Stimulated activated CD8-positive, alpha-beta memory T cell treated with anti-CD3 and anti-CD28 coated beads, Interleukin-2, amount 100 ng/mL, for 1 hour (primary cell): ENCODE measurements at places on chromosomes 13 and 19.
A peak's percentile ranks its signal among the peaks of the same experiment; 100 is the strongest.

GRCh38 chr13:52903320-52903719 is 54.9 kb upstream of the PCDH8 start:
- DNase-seq: no peak

DNA sequence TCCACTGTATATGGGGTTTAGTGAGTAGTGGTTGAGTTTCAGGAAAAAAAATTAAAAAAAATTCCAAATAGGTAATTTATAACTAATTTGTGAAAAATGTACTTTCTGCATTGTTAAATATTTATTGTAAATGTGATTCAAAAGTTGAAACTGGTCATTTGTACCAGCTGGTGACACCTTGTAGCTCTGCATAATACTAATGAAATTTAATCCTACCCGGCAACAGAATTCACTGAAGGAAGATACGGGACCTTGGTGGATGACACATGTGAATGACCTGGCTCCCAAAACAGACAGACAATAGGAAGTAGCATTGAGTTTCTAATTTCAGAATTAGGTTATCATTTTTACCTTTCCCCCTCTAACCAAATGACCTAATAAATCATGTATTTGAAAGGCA is 73.8 kb downstream of the SLITRK6 start:
- no peak for DNase-seq

GRCh38 chr19:32830231-32831014 is 39.1 kb downstream of the SLC7A9 start:
- no peak for DNase-seq

- DNase-seq: no peak
Measured at GRCh38 chr19:14450168-14450874, 17.2 kb downstream of the PKN1 start.

- DNase-seq: no peak
Measured at GRCh38 chr19:46068345-46069258, 27.8 kb upstream of the IGFL4 start.

DNA sequence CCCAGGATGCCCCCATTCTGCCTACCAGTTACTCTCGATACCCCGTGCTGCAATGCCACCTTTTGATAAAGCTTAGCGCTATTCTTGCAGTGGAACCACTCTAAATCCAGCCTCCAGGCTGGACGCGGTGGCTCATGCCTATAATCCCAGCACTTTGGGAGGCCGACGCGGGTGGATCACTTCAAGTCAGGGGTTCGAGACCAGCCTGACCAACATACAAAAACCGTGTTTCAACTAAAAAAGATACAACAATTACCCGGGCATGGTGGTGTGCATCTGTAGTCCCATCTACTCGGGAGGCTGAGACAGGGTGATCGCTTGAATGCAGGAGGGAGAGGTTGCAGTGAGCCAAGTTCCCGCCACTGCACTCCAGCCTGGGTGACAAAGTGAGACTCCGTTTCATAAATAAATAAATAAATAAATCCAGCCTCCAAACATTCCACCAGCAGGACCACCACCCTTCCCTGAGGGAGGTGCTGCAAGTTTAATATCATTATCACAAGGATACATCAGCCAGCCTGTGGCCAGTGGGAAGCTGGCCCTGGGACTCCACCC is 27.7 kb downstream of the CYP2B6 start:
- no peak for DNase-seq

- no peak for DNase-seq
Measured at GRCh38 chr13:83752141-83752540, 130.1 kb downstream of the SLITRK1 start.

- peak; percentile 63 for DNase-seq
Measured at GRCh38 chr19:18940769-18941627, at the start of gene HOMER3. Gene HOMER3 (minus strand): TSS chr19:18941217. CDS start chr19:18938982, 2,235 bp downstream.

GRCh38 chr13:23621316-23621645 is 51.1 kb downstream of the TNFRSF19 start:
- no peak for DNase-seq
